Putamen (tissue), 1 donor: ENCODE measurements at places on chromosomes 7 and 10.

- DNase-seq = peak; percentile 62
These were observed 85.2 kb downstream of the HGF start for GRCh38 chr7:81684514-81685269.

DNA sequence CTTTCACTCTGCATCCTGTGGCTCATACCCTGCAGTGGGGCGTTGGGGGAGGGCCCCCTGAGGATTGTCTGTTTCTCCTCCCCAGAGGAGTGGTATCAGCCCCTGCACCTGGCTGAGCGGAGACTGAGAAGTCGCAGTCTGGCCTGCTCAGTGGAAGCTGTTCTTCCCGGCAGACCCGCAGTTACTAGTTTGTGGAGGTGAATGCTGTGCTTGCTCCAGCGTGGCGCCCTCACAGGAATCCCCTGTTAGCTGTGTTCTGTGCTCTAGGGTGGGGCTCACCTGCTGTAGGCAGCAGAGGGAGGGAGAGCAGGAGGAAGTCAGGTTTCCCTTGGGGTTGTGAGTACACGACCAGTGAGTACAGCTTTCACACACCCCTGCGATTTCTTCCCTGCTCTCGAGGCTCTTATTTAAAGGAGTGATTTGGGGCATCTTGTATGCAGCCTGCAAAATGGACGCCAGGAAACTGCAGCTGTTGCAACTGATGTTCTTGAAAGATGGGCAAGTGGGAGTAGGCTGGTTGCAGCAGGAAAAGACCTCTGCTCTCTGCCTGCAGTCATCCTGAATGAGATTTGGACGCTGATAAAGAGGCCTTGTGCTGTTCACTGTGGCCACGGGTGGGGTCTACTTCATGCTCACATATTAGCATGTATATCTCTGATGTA is 66.4 kb downstream of the HK1 start:
- DNase-seq = no peak

DNA sequence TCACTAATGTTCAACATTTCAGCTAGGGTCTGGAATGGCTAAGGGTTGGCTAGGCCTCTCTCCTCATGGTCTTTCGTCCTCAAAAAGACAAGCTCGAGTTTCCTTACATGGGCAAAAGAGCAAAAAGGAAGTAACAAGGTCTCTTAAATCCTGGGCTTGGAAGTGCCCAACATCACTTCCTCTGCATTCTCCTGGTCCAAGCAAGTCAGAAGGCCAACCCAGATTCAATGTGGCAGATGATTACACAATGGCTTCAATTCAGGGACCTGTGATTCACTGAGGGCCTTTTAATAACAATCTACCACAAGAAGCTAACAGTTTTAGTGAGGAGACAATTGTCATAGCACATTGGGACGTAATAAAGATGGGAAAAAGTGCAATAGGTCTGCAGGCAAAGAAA is 4.4 kb upstream of the NUP205 start:
- DNase-seq = no peak

GRCh38 chr10:11046776-11047160 is 29.1 kb downstream of the CELF2 start:
- DNase-seq = no peak

- DNase-seq = peak; percentile 34
These were observed 3.5 kb downstream of the LRRTM3 start for GRCh38 chr10:66929375-66929774.

DNA sequence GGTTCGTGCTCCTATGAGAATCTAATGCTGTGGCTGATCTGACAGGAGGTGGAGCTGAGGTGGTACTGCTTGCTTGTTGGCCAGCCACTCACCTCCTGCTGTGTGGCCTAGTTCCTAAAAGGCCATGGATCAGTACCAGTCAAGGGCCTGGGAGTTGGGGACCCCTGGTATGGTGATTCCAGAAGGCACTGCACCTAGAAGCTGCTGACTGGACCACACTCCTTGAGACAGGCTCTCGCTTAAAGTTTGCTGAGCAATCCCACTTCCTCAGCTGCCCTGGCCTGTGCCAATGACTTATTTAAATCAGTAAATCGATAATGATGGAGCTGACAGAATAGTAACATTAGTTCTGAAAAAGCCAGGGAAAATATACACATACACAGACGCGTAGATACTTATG is 98.6 kb upstream of the LYZL2 start:
- DNase-seq = no peak

- peak; percentile 42 for DNase-seq
These were observed 9.9 kb upstream of the SRRM3 start for GRCh38 chr7:76191783-76192240.

DNA sequence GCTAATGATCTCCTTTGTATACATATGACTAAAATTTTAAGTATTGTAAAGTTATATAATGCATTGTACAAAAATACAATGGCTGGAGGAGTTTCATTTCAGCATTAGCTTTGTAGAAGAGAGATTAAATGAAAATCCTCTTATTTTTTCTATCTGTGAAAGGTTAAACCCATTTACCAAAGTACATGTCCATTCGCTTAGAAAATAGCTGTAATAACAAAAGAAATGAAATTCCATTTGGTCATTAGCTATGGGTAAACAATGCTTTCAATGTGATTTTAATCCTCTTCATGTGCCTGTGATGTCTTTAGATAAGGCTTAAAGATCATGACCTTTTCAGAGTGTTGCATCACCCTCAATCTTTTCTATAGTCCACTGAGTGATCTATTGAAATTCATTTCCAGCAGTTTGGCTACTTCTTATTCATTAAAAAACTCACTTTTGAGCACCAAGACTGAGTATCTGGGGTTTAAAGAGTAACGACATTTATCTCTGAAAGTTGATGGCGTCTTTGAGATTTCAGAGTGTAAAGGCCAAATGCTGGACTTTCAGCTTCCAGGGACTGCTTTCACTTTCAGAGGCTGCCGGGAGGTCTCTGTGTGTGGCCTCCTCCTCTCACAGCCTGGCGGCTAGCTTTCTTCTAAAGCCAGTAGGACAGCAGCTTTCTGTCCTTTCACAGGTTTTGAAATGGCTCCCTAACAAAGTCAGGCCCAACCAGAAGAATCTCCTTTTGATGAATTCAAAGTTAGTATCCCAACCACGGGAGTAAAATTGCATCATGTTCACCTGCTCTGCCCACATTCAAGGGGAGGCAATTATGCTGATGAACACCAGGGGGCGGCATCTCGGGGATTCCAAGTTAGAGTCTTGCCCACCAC is 701.4 kb upstream of the COBL start:
- no peak for DNase-seq
